Osteoblast (primary cell): ENCODE measurements at places on chromosomes 3 and 15. TPM values are rescaled to one million over a fixed set of nuclear protein-coding genes. Genes with fewer than 3 reads are reported as not detected.

DNA sequence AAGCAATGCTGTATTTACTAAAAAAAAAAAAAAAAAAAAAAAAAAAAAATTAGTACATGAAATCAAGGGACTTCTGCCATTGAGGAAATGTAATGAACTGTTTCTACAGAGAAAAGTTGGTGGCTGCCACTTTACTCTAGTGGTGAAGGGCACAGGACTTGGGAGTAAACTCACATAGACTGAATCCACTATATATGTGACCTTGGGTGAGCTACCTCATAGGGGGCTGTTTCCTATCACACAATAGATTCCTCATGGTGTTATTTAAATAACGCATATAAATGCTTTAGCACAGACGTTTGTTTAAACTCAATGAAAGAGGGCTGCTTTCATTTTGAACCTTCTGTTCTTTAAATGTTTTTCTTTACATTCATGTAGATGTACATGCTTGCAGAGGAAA is 25.8 kb downstream of the TERC start:
- H3K4me3 ChIP-seq = no peak overlapping the region
- no peaks in the 10 kb centered on the region for H3K36me3 ChIP-seq
- no peaks in the 10 kb centered on the region for H3K4me1 ChIP-seq
- H3K27me3 ChIP-seq = no peaks in the 10 kb centered on the region
- H3K27ac ChIP-seq = no peak overlapping the region
- DNase-seq = no peak

BCL2A1 gene
- 0.29 TPM in 1 of 2 replicates, not detected in the other for total RNA-seq

DNA sequence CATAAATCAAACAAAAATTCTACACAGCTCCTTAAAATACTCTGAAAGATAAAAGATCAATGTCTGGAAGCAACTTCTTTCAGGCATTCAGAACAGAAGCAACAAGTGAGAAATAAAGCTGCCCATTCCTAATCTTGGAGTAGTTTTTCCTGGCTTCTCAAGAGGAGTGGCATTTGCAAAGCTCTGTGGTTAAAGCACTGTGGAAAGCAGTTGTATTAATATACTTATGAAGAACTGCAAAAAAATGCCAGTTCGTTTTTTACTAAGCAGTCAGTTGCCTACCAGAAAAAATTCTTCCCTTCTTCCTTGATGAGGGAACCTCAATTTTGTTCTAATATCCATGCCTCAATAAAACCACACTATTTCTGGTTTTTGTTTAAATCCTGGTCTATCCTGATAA is 197.8 kb downstream of the TNIK start:
- peaks cover 12% of the 10 kb centered on the region for H3K4me1 ChIP-seq
- DNase-seq = no peak
- no peaks in the 10 kb centered on the region for H3K36me3 ChIP-seq
- no peak overlapping the region for H3K27ac ChIP-seq
- no peak overlapping the region for H3K4me3 ChIP-seq
- no peaks in the 10 kb centered on the region for H3K27me3 ChIP-seq

- no peaks in the 10 kb centered on the region for H3K36me3 ChIP-seq
- no peak overlapping the region for H3K27ac ChIP-seq
- H3K4me1 ChIP-seq = no peaks in the 10 kb centered on the region
- H3K4me3 ChIP-seq = no peak overlapping the region
- DNase-seq = no peak
Measured at GRCh38 chr3:165522386-165522785, 314.8 kb downstream of the BCHE start.

- no peaks in the 10 kb centered on the region for H3K4me1 ChIP-seq
- H3K27ac ChIP-seq = no peak overlapping the region
- H3K36me3 ChIP-seq = no peaks in the 10 kb centered on the region
- H3K4me3 ChIP-seq = no peak overlapping the region
- no peaks in the 10 kb centered on the region for H3K27me3 ChIP-seq
- DNase-seq = no peak
Measured at GRCh38 chr3:101478980-101479379, 34.0 kb downstream of the SENP7 start.

GRCh38 chr15:34738002-34738401 is 16.8 kb downstream of the GJD2 start:
- H3K36me3 ChIP-seq = no peaks in the 10 kb centered on the region
- H3K27ac ChIP-seq = no peak overlapping the region
- peaks cover 11% of the 10 kb centered on the region for H3K27me3 ChIP-seq

IGSF11 gene
- total RNA-seq = under 0.01 and 0.36 TPM in 2 replicates

DNA sequence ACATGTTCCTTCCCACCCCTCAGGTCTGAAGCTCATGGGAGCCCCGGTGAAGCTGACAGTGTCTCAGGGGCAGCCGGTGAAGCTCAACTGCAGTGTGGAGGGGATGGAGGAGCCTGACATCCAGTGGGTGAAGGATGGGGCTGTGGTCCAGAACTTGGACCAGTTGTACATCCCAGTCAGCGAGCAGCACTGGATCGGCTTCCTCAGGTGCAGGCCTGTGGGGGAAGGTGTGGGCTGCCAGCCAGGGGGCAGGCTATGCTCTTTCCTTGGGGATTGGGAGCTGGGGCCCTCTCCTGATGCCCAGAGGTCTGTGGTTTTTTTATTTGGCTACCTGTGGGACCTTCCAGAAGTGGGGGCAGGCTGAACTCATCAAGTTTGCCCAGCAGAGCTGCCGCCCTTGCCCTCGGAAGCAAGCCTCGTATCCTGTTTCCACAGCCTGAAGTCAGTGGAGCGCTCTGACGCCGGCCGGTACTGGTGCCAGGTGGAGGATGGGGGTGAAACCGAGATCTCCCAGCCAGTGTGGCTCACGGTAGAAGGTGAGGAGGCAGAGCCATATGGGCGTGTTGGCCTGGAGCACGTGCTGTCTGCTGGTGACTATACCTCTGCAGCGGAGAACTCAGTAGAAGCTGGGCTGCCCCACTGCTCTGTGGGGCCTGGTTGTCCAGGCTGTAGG is 2.2 kb downstream of the TYRO3 start:
- no peaks in the 10 kb centered on the region for H3K27me3 ChIP-seq
- no peaks in the 10 kb centered on the region for H3K36me3 ChIP-seq
- no peak overlapping the region for H3K27ac ChIP-seq
- H3K4me1 ChIP-seq = peaks cover 25% of the 10 kb centered on the region
- H3K4me3 ChIP-seq = no peak overlapping the region

DNA sequence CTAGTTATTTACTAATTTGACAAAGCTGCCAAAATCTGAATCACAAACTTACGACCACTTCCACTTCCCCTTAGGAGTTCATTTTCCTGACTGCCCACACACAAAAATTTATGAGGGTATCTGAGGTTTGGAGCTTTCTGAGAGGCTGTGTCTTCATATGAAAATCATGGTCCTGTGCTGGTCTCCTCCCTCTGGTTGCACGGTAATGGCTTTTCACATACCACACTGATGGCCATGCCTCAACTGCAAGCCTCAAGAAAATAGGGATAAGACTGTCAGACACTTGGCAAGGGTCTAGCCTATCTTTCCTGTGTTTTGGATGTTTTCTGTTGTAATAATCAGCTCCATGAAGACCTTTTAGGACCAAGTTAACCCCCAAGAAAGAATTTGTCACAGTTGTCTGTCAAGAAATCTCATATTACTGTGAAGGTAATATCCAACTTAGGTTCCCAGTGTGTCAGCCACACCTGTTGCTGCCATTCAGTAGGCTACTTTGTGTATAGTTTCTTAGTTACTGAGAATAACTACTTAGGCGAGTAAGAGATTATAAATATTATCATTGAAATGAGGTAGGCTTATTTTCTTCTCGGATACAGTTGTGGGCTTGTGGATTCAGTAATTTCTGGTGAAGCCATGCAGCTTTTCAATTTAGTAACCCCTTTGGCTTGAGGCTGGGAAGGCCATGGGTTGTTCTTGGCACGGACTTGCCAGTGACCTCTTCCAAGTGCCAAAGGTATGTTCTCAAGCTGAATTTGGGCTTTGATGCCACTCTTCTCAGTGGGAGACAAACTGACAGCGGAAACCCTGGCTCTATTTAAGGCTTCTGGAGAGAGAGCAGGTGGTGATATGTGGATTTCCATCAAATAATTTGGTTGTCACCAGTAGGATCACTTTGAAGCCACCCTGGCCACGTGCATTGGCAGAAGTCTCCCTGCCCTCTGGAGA is 101.1 kb downstream of the RYR3 start:
- H3K27me3 ChIP-seq = no peaks in the 10 kb centered on the region
- no peak overlapping the region for H3K27ac ChIP-seq
- H3K4me3 ChIP-seq = no peak overlapping the region
- DNase-seq = no peak

DNA sequence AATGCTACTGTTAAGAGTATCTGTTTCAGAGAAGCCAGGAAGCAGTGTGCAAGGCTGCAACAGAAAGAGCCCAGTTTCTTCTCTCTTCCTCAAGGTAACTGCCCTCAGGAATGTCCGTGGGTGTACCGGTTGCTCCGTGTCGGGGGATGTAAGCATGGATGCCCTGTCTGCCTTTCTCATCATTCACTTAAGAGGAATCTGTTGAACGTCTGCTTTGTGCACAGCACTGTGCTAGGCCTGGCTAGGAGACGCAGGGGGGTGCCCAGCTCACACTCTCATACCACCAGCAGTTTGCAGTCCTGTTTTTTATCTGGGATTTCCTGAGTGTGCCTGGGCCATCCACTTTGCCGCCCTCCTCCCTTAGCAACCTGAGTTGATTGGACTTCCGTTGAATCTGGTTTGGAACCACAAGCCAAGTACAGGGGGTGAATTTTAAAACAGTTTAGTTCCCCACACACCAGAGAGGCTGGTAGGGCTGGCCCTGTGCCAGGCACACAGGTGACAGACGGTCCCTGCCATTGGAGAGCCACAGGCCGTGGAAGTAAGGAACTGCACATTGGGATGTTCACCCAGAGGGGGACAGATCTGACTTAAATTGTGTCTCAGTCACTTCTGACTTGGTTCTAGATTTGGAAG is 11.2 kb downstream of the BOC start:
- H3K36me3 ChIP-seq = no peaks in the 10 kb centered on the region
- no peak overlapping the region for H3K27ac ChIP-seq
- DNase-seq = no peak
- H3K4me1 ChIP-seq = peaks cover 8% of the 10 kb centered on the region
- H3K4me3 ChIP-seq = no peak overlapping the region

NDN gene
- total RNA-seq = 34.7 and 51.9 TPM in 2 replicates

UCN2 gene
- 0.29 and 0.72 TPM in 2 replicates for total RNA-seq

GRCh38 chr15:82882273-82882928 is 70.1 kb downstream of the HOMER2 start:
- H3K27ac ChIP-seq = no peak overlapping the region
- DNase-seq = no peak
- H3K4me1 ChIP-seq = no peaks in the 10 kb centered on the region
- H3K36me3 ChIP-seq = no peaks in the 10 kb centered on the region

DNA sequence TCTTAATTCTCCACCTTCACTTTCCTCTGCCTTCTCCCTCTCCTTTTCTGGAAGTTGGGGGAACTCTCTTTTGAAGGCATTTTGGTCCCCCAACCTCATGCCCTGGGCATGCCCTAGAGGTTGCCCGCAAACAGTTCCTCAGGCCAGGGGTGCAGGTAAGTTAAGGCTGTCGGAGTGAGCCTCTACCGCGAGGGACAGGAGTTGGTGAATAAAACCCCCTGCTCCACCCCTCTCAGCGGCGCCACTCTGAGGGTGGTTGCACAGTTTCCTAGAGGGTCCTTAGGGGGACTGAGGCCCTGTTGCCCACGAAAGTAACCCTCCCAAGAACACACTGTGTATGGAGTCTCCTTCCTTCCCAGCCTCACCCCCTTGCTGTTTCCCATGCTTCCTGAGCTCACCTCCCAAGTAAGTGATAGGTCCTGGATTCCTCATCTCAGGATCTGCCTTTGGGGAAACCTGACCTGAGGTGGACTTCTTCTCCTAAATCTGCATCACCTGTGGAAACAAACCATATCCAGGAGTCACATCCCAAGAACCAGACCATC is 23.1 kb upstream of the THSD4 start:
- no peak overlapping the region for H3K4me3 ChIP-seq
- no peaks in the 10 kb centered on the region for H3K36me3 ChIP-seq
- peaks cover 23% of the 10 kb centered on the region for H3K4me1 ChIP-seq

ROPN1 gene
- total RNA-seq = not detected in 2 replicates

LMCD1 gene
- 213 and 294 TPM in 2 replicates for total RNA-seq

HOMER2 gene
- total RNA-seq = 7.7 and 11.6 TPM in 2 replicates

DNA sequence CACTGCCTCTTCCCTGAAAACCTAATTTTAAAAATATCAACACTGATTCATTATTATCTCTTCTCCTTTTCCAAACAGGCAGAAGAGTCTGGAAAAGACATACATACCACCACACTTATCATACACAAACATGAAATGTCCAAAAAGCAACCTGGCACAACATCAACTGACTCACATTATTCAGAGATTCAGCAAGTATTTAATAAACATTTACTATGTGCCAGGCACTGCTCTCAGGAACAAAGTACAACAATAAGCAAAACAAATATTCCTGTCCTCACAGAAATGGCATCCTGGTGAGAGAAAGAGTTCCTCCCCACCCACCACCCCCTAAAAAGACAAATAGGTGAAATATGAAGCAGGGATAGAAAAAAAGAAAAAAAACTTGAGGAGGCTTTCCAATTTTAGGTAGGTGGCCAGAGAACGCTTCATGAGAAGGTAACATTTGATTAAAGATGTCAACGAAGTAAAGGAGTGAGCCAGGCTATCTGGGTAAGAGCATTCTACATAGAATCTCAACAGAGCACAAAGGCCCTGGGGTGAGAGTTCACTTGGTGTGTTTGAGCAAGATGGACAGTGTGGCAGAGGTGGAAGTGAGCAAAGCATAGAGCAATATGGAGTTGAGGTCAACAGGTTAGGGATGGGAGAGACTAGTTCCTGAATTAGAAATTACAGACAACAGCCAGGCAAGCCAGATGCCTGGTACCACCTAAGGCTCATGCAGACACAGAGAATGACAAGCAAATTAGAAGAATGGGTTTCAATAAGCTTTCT is 141.7 kb downstream of the OSBPL10 start:
- H3K27me3 ChIP-seq = no peaks in the 10 kb centered on the region
- H3K4me3 ChIP-seq = no peak overlapping the region
- DNase-seq = no peak

- peaks cover 3% of the 10 kb centered on the region for H3K27me3 ChIP-seq
- no peak overlapping the region for H3K27ac ChIP-seq
- H3K36me3 ChIP-seq = no peaks in the 10 kb centered on the region
- no peak overlapping the region for H3K4me3 ChIP-seq
- no peaks in the 10 kb centered on the region for H3K4me1 ChIP-seq
Measured at GRCh38 chr3:127208483-127209100, 15.7 kb downstream of the PRR23E start.

RAB27A gene
- total RNA-seq = 7.2 and 11.8 TPM in 2 replicates

DNA sequence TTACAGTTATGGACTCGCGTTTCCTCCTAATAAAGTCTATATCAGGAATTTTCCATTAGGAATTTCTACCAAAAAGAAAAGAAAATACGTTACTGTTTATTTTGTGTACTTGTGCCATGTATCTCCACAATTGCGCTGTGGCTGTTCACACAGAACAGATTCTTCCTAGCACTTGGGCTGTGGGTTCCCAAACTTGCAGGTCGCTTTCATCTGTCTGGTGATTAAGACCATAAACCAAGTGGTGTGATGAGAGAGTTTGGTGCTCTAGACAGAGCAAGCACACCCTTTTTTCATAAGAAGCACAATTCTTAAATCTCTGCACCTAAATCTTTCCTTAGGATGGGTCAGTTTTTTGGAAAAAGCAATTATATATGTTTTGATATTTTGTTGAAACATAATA is 203.3 kb downstream of the TP63 start:
- no peak for DNase-seq
- peaks cover 4% of the 10 kb centered on the region for H3K4me1 ChIP-seq
- H3K27ac ChIP-seq = no peak overlapping the region
- no peak overlapping the region for H3K4me3 ChIP-seq
- H3K36me3 ChIP-seq = no peaks in the 10 kb centered on the region

ERICH6 gene
- total RNA-seq = under 0.01 and 0.29 TPM in 2 replicates

- H3K36me3 ChIP-seq = peaks cover 30% of the 10 kb centered on the region
- H3K27ac ChIP-seq = no peak overlapping the region
- H3K27me3 ChIP-seq = no peaks in the 10 kb centered on the region
- no peak overlapping the region for H3K4me3 ChIP-seq
- H3K4me1 ChIP-seq = no peaks in the 10 kb centered on the region
- no peak for DNase-seq
Measured at GRCh38 chr3:193620650-193621049, 27.6 kb downstream of the OPA1 start.

ATP1B3 gene
- total RNA-seq = 37.3 and 46.6 TPM in 2 replicates

SPRED1 gene
- 32.6 and 32.7 TPM in 2 replicates for total RNA-seq

NR1I2 gene
- total RNA-seq = 0.36 TPM in 1 of 2 replicates, not detected in the other
